Renal pelvis (tissue), 12 donors: ENCODE measurements at places on chromosomes 6 and 20. TPM values are rescaled to one million over a fixed set of nuclear protein-coding genes. Genes with fewer than 3 reads are reported as not detected.

RBPJL gene
- not detected for polyA plus RNA-seq

AFG1L gene
- 8.3 TPM for polyA plus RNA-seq

GMDS gene
- 68.5 TPM for polyA plus RNA-seq

TCP11 gene
- polyA plus RNA-seq, result 3.2 TPM

KIF25 gene
- polyA plus RNA-seq, result 0.13 TPM

RMND1 gene
- 49.1 TPM for polyA plus RNA-seq

TRIM15 gene
- not detected for polyA plus RNA-seq

ULBP2 gene
- polyA plus RNA-seq, result 0.70 TPM

GRCh38 chr6:41367700-41368099 lies 32.3 kb downstream of the NCR2 start:
- DNase-seq, result peak; percentile 76

DNA sequence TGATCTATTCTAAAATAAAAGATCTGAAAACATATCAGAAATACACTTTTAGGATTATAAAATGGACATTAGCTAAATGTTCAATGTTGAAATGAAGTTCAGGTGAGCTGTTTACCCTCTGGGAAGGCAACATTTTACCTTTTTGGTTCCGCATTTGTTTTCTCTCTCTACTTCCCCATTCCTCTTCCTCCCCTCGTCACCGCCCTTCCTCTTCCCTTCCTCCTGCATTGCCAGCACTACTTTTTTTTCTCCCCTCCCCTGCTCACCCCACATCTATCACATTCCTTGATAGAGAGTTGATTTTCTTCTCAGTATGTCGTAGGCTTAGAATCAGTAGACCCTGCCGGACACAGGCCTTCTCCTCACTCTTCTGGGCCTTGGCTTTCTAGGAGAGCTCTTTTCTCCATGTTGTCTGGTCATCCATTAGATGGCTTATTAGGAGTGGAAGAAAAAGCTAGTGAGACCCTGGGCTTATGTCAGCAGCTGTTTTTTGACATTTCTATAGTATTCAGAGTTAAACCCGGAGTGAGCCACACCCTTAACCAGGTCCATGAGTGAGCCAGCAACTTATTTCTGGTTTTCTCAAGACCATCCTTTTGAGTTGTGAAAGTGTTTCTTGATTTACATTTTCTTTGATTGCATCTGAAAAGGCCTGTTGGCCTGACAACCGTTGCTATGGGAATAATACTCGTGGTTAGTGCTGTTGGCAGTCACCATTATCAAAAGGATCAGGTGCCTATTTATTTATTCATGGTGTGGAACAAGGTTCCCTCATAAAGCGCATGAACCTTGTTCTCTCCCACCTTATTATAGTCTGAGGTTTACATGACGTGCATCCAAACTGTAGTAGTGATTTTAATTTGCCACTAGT lies 90.9 kb downstream of the DTD1 start:
- DNase-seq, result peak; percentile 48

GRCh38 chr20:47503685-47504084 lies 2.0 kb downstream of the NCOA3 start:
- DNase-seq, result no peak

DNA sequence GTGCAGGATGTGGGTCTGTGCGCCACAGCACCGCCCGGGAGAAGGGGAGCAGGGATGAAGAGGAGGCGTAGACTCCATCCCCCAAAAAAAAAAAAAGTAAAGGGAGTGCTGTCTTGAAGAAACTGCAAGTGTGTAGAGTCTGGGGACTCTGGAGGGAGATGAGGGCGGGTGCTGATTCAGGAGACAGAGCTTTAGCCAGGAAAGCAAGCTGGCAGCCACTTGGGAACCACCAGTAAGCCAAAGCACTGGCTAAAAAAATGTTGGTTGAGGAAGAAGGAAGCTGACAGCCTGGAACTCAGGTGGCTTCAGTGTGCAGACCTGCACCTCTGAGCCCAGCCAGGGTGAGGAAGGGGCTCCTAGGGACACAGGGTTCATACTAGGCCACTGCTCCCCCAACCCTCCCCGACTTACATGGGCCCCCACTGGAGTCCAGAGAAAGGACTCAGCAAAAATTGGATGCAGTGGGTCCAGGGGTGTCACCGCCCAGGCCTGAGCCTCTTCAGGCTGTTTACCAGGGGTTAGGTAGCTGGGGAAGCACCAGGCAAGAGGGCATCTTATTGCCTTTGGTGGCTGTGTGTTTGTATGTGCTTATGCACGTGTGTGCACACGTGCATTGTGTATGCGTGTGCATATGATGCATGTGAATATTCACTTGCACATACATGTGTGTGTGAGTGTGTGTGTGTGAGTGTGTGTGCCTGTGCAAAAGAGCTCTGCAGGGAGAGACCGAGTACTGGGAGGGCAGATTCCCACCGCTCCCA lies 153.5 kb upstream of the MLN start:
- no peak for DNase-seq

- DNase-seq, result no peak
These were observed 96.3 kb downstream of the SPTLC3 start for GRCh38 chr20:13105039-13105438.

DNA sequence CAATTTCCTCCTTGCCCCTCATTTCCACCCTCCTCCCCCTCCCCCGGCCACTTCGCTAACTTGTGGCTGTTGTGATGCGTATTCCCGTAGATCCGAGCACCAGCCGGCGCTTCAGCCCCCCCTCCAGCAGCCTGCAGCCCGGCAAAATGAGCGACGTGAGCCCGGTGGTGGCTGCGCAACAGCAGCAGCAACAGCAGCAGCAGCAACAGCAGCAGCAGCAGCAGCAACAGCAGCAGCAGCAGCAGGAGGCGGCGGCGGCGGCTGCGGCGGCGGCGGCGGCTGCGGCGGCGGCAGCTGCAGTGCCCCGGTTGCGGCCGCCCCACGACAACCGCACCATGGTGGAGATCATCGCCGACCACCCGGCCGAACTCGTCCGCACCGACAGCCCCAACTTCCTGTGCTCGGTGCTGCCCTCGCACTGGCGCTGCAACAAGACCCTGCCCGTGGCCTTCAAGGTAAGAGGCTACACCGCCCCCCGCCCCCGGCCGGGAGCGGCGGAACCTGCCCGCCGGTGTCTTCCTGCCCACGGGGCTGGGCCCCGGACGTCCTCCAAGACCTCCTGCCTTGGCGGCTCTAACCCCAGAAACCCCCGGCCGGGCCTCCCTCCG lies 44.9 kb upstream of the SUPT3H start:
- no peak for DNase-seq

DNA sequence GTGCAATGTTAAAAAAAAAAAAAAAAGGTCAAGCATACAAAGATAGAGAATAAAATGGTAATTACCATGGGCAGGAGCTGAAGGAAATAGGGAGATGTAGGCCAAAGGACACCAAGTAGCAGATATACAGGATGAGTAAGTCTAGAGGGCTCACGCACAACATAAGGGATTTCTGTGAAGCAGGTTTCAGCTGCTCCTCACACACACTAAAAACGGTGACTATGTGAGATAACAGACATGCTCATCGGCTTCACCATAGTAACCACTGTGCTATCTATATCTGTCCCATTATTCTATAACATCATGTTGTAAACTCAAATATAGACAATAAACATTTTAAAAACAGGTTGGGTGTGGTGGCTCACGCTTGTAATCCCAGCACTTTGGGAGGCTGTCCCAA lies 11.6 kb downstream of the SNHG17 start:
- DNase-seq, result no peak

GRCh38 chr6:99789767-99790166 lies 183.1 kb downstream of the PRDM13 start:
- DNase-seq, result no peak

- no peak for DNase-seq
These were observed 150.3 kb downstream of the LINC00237 start for GRCh38 chr20:20955892-20956291.

DNA sequence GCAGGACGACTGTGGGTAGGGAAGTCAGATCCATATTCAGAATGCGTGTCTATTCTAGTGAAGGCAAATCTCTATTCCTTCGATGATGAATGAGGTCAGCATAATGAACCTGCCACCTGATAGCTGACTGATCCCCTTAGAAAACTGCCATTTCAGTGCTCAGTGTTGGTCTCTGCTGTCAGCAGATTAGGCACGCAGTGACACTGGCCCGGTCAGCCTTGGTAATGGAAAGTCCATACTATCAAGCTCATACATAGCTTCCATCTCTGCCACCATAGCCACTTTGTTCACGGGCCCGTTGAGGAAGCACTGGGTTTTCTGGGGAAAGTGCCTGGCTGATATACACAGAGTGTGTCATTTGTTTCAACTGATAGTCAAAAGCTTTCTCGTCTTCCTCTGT lies 54.0 kb downstream of the C6orf52 start:
- no peak for DNase-seq

DNA sequence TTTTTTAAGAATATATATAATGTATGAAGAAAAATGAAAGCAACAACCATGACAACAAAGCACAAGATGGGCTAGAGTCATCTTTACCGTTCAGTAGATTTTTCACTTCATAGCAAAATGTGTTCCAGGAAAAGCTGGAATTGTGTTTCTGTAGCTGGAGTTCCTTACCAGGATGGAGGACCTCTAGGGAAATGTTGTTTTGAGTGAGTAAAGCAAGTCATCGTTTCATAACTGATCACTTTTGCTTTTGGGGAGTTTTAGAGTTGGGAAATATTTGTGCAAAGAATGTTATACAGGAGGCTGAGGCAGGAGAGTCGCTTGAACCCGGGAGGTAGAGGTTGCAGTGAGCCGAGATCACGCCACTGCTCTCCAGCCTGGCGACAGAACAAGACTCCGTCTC lies 151.6 kb downstream of the SASH1 start:
- no peak for DNase-seq

- DNase-seq, result no peak
These were observed 52.6 kb upstream of the SALL4 start for GRCh38 chr20:51854921-51855320.

DNA sequence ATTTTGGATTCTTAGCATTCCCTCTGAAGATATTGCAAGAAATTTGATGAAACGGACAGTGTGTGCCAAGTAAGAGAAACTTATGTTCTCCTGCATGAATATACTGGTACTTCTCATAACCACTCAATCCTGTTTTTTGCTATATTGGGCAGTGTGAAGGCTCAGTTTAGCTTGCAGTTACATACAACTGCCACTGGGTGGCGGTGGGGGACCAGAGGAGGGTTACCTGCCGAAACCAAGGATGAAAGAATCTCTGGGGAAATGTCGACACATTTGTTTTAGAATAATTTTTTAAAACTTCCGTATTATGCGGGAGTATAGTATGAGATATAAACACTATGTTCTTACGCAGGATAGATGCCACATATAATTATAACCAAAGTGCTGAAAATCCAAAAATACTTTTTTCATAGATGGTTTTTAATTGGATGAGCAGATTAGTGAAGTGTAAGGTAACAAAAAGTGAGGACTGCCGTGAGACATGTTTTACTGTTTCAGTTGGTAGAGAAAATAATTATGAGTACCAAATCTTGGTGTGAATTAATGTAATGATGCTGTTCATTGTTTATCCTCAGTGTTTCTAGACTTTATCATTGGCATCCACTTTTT lies 9.7 kb downstream of the TRMT11 start:
- DNase-seq, result peak; percentile 62

DNA sequence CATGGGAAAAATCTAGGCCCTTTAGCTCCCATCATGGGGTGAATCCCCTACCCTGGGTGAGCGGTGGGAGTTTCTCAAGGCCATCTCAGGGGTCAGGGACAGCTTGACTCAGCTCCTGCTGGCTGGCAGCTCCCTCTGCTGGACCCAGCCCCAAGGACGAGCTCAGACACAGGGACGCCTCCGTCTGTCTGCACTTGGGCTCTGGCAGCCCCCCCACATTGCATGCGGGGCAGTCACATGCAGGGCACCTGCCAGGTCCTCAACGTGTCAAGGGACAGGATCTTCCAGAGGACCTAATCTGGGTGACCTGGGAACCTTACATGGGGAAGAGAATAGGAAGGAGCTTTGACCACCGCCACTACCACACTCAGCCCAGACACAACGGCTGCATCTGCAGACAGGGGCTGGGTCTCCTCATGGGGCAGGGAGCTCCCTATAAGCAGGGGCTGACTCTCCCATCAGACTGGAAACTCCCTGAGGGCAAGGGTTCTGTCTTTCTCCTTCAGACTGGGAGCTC lies 173.4 kb downstream of the MRPL14 start:
- DNase-seq, result peak; percentile 21

DNA sequence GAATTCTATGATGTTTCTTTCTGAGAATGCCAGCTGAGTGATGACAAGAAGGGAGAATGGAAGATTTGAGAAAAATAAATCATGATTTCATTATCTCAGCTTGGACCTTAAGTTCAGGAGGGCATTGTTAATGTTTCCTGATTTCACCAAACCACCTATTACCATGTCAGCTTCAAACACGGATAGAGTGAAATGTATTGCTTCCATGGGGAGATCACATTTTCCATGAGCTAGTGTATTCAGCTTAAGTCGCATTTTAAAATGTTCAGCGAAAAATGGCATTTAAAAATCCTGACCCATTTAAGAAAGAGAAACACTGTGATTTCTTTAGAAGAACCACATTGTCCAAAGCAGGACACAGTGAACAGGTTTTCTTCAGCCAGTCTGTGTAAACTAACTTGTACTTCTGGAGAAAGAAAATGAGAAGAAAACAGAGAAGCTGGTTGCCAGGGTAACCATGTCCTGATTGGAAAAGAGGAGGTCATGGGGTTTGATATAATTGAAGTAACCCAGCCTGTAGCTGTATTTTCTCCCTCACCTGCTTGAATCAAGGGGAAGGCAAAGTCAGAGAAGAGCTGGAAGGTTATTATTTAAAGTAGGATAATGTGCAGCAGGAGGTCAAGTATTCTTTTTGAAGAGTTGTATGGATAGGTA lies 684.1 kb upstream of the NRSN1 start:
- no peak for DNase-seq

DNA sequence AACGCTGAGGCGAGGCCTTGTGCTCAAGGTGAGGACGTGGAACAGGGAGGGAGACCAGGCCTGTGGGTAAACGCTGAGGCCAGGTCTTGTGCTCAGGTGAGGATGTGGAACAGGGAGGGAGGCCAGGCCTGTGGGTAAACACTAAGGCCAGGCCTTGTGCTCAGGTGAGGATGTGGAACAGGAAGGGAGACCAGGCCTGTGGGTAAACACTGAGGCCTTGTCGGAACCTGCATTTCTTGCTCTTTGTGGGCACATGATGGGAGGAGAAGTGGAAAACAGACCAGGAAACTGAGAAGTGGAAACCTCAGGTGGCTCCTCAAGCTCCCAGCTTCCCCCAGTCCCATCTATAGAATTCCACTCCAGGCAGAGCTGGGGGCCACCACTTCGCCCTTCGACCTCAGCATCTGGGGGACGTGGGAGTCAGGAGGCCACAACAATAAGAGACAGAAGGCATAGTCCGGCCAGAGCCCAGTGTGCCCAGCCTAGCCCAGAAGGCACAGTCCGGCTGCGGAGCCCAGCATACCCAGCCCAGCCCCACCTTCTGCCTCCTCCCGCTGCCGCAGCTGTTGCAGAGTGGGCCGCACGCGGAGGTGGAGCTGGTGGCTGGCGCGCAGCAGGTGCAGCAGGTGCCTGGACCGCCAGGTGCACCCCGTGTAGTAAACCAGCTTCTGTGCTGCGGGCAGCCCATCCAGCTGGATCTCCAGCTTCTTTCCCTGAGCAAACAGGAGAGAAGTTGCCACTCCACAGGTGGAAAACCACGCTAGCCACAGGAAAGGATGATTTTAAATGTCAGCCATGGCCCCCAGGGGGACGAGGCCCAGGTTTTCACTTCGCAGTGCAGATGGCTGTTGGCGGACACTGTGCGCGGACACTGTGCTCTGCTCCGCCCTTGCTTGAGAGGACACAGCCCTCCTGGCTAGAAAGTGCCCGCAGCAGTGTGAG lies 17.5 kb downstream of the FRMD1 start:
- no peak for DNase-seq
